EH (cell line): ENCODE measurements at places on chromosomes 7 and 10.

DNA sequence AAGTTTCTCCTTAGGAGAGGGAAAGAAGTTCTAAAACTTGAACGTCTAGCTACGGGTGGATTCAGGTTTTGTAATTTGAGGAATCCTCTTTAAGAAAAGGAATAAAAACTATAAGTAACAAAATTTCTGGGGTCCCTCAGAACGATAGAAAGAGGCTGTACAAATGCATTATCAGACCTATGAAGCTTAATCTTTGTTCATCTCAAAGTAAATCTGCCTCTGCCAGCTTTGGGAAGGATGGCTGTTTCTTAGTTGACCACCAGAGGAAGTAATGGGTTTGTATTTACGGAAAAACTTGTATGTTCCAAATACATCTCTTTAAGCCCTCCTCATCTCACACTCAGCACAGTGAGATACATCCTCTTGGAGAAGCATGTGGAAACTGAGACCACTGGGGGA lies 864 bp downstream of the PSTK start:
- DNase-seq, result peak; percentile 49

DNA sequence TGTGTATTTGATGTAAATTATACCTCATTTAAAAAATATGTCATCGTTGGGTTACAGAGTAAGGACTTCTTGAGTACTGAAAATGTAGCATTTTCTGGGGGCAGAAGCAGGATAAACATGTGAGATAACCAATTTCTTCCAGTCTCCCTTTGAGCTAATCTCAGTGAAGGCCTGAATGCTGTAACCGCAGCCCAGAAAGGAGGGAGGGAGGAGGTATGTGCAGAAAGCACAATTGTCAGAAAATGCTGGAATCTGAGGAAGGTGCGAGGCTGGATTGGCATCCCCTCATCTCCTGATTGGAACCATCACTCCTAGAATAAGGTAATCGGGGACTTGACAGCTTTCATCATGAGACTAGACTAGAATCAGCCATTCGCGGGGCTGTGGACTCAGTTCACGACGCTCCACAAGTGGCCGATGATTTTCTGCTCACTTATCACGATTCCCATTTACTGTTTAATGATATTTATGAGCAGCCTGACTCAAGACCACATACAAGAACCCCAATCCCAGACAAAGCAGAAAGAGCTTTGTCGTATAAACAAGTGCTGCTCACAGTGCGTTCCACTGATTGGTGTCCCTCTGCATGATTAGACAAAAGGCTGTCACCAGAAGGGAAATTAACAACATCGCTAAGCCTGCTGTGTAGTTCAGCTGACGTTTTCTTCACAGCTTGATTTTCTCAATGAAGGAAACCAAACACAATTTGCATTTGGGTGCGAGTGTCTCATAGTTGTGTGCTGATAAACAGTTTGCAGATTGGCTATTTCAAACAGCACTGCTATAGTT lies 93.2 kb downstream of the SVIL start:
- DNase-seq, result no peak

- DNase-seq, result peak; percentile 58
Measured at GRCh38 chr10:121910673-121911420, 17.0 kb downstream of the ATE1 start.

- no peak for DNase-seq
Measured at GRCh38 chr10:44394696-44395381, 9.9 kb upstream of the CXCL12 start.

DNA sequence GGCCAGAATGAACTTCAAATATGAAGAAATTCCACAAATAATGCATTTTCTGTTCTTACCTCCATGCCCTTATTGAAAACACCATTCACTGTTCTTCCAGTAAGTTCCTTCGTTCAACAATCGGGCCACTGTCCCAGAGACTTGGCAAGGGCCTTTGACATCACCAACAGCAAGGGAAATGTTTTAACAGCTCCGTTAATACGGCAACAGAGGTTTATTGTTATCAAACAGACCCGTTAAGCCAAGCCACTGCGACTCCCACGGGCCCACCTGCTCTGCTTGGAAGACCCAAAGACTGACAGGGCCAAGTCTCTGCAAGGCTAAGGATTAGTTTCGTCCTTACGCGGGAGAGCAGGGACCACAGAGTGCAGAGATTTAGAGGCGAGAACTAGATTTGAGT lies 43.4 kb upstream of the LYZL1 start:
- DNase-seq, result no peak

DNA sequence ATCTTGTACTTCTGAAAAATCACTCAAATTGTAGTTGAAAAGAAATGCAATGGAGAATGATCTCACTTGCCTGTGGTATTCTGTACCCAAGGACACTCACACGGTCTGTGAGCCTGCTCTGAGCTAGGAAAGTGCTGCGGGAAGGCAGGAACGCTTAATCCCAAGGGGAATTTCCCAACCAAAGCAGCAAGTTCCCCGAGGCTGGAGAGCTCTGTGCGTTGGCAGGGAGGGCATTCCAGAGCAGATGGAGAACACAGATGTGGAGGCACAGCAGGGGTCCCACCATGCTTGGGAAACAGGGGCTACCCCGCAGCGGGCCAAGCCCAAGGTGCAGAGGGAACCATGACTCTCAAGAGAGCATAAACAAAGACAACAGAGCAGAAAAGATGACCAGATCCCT lies 13.6 kb downstream of the SVIL start:
- peak; percentile 48 for DNase-seq

- no peak for DNase-seq
Measured at GRCh38 chr7:151608031-151608551, 88.4 kb upstream of the RHEB start.

DNA sequence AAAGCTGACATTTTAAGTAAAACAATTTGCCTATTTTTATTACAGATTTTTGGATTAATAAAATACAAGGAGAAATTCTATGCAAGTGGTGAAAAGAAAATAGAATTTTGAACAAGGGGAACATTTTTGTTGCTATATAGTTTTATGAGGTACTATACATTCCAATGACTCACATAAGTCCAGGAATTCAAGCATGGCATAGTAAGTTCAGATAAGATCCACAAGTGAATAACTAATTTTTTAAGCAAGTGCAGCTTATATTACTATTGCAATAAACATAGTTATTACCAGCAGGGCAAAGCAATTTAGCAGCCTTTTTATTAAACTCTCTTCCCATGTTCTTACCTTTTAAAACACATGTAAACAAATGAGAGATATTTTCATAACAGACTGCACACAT lies 1123.5 kb upstream of the LRRN3 start:
- DNase-seq, result no peak

DNA sequence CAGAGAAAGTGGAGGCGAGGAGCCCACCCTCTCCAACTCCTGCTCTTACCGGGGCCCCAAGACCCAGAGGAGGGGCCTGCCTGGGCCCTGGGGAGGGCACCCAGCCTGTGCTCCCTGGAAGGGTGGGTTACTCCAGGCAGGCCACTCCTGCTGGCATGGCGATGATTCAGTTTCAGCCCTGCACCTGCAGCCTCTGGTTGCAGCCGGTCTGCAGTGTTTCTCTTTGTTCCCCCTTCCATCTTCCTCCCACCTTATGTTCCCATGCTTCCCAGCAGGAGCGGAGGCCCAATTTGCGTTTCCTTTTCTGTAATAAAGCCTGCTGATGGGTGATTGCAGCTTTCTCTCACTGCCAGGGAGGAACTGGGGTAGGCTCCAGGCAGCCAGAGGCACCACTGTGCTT lies 53.2 kb upstream of the FAM20C start:
- DNase-seq, result no peak

GRCh38 chr10:36170943-36171501 lies 528.9 kb upstream of the FZD8 start:
- DNase-seq, result peak; percentile 43

DNA sequence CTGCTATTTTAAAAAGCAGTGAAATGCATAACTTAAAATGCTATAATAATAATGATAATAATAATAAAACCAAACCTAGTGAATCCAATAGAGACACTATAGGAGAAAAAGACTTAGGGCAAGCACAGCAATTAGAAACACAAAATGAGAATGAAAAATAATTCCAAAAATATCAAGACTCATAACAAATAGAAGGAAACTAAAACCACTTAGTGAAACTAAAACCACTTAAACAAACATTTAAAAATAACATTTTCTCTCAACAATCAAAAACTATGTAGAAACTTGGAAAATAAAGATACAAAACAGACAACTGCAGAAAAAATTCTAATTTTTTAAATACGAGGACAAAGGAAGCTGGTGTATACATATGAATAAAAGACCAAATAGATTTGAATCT lies 655.2 kb upstream of the NRG3 start:
- DNase-seq, result no peak

GRCh38 chr10:70649526-70649925 lies 22.8 kb upstream of the ADAMTS14 start:
- peak; percentile 85 for DNase-seq

DNA sequence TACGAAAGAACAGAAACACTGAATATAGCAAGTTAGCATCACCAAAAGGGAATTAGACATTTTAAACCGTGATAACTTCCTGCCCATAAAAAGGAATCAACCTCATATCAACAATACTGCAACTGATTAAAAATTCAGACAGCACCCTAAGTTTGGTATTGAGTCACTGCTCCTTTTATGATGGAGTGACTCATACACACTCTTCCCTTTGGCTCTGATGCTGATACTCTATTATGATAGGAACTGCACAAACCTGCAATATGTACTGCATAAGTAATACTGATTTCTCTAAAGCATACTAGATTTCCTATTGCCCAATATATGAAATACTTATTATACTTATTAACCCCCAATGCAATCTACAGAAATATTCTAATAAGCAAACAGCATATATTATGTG lies 118.7 kb downstream of the PARD3 start:
- DNase-seq, result peak; percentile 85

DNA sequence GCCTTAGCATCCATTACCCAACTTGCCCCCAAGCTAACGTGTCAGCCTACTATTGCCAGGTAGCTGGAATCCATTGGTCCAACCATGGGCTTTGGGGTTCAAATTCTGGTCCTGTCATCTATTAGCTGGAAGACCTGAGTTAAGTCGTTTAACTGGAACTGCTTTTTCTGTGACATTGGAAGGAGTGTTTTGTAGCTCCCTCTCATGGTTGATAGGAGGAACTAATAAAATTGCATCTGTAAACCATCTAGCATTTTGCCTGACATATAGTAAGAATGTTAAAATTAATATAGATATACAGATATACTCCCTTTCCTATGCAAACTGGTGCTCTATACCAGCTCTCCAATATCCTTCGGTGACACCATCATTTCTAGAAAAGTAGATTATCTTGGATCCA lies 23.8 kb upstream of the SLF2 start:
- DNase-seq, result no peak

DNA sequence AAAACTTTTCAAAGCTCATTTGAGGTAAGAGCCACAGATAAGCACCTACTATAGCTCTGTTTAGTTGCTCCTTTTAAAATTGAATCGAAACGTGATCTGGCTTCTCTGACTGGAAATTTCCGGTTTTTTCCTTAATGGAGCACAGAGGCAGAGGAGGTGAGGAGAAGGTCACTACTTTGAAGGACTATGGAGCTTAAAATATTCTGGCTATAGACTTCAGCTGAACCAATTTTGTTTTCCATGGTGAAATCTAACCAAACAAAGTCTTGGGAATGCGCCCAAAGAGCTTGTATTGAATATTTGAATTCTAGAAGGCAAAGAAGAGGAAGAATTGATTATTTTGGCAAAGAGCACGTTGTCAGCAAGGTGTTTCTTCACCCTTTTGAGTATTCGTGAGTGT lies 711.1 kb downstream of the SUGCT start:
- DNase-seq, result no peak

GRCh38 chr10:72244573-72245038 lies 28.5 kb upstream of the ASCC1 start:
- DNase-seq, result peak; percentile 35

DNA sequence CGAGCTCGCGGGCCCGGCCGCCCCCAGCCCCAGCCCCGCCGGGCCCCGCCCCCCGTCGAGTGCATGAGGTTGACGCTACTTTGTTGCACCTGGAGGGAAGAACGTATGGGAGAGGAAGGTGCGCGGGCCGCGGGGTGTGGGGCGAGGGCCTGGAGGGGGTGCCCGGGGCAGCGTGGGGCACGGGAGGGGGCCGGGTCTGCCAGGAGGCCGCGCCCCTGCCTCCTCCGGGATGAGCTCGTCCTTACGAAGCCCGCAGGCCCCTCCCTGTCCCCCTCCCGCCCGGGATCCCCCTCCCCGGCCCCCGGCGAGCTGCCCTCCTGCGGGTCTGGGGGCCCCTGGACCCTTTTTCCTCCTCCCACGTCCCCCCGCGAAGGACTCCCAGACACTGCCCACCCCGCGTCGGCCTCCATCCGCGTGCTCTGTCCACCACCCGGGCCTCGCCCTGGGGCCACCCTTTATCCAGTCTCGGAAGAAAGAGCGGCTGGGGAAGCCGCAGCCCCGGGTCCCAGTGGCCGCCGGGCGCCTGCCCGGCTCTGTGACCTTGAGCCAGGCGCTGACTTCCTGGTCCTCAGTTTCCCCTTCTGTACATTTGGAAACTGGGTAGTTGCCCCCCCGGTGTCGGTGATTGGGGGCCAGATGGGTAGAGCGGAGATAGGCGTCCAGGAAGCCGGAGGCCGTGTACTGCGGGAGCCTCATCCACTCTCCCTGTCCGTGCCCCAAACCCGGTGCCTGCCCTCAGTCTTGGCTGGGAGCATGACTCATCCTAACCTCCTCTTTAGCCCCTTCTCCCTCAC lies 521 bp downstream of the LIMK1 start:
- DNase-seq, result peak; percentile 75

DNA sequence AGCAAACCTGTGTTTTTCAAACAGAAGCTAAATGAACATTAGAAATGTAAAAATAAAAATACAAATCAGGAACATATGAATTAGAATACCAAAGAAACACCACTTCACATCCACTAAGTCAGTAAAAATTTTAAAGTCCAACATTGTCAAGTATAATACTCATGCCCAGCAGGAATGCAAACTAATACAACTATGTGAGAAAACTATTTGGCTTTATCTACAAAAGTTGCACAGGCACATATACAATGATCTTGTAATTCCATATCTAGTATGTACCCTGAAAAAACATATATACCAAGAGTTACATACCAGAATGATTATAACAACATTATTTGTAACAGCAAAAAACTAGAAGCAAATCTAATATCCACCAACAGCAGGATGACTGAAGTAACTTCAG lies 91.1 kb downstream of the RNF32 start:
- peak; percentile 55 for DNase-seq

GRCh38 chr7:50531928-50532327 lies 33.3 kb downstream of the DDC start:
- DNase-seq, result no peak

GRCh38 chr7:129657363-129657762 lies 45.8 kb downstream of the NRF1 start:
- DNase-seq, result no peak

DNA sequence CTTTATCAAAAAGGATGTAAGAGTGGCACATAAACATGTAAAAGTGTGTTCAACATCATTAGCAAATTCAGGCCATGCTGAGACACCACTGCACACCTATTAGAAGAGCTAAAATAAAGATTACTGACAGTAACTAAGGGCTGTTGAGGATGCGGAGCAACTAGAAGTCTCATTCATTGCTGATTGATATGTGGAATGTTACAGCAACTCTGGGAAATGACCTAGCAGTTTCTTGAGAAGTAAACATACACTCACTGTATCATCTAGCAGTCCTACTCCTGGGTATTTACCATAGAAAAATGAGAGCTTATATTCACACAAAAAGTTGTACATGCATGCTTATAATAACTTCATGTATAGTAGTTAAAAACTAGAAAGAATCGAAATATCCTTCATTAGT lies 77.3 kb downstream of the CCSER2 start:
- DNase-seq, result no peak
